ENCODE measurements at places on chromosomes 4 and X.

GRCh38 chr4:38519666-38520065 is 144.3 kb upstream of the KLF3 start:
- DNase-seq = no peak

GRCh38 chr4:105147553-105148161 is 981 bp downstream of the TET2 start:
- peak; percentile 41 for DNase-seq

- no peak for DNase-seq
Measured at GRCh38 chrX:21656587-21657317, 1.4 kb downstream of the KLHL34 start.

DNA sequence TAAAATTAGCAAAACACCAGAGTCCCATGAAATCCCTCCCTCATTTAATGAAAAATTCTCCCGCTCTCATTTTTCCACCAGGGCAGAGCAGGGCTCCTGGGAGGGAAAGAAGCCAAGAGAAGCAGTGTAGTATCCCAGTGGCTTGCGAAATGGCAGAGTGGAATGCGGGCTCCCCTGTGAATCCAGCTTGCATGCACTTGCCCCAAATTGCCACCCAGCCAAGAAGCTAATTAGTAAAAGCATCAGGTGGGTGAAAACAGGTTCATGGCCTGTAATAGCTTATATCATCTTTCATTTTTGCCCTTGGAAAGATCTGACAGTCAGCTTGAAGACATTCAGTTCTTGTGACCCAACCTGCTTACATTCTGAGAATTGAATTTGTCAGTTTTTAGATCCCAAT is 10.1 kb downstream of the AMOT start:
- no peak for DNase-seq

GRCh38 chr4:25090516-25090915 is 59.8 kb upstream of the LGI2 start:
- DNase-seq = no peak

GRCh38 chr4:93770201-93770600 is 58.4 kb upstream of the ATOH1 start:
- no peak for DNase-seq

- no peak for DNase-seq
Measured at GRCh38 chrX:1391370-1391706, 575 bp downstream of the SLC25A6 start.

DNA sequence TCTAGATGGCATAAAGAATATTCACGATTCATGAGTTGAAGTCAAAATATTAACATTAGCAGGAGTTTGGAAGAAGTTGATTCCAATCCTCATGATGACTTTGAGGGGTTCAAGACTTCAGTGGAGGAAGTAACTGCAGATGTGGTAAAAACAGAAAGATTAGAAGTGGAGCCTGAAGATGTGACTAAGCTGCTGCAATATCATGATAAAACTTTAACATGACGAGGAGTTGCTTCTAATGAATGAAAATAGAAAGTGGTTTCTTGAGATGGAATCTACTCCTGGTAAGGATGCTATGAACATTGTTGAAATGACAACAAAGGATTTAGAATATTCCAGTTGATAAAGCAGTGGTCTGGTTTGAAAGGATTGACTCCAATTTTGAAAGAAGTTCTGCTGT is 70.1 kb upstream of the TMLHE start:
- DNase-seq = no peak

DNA sequence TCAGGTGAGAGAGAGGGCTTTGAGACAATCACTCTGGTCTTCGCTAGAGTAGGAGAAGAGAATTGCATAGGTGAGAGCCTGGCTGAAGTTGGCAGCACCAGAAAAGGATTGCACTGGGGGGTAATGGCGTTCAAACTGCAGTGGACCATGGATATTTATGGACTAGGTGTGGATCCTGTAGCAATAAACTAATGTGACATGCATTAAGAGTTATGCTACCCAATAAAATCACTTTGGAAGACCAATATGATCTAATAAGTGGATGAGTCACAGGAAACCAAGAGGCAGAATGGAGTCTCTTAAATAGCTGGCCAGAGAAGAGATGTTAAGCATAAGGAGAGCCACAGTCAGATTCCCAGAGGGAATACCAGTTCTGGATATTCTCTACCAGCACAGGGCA is 259.8 kb downstream of the FBXO8 start:
- DNase-seq = no peak

DNA sequence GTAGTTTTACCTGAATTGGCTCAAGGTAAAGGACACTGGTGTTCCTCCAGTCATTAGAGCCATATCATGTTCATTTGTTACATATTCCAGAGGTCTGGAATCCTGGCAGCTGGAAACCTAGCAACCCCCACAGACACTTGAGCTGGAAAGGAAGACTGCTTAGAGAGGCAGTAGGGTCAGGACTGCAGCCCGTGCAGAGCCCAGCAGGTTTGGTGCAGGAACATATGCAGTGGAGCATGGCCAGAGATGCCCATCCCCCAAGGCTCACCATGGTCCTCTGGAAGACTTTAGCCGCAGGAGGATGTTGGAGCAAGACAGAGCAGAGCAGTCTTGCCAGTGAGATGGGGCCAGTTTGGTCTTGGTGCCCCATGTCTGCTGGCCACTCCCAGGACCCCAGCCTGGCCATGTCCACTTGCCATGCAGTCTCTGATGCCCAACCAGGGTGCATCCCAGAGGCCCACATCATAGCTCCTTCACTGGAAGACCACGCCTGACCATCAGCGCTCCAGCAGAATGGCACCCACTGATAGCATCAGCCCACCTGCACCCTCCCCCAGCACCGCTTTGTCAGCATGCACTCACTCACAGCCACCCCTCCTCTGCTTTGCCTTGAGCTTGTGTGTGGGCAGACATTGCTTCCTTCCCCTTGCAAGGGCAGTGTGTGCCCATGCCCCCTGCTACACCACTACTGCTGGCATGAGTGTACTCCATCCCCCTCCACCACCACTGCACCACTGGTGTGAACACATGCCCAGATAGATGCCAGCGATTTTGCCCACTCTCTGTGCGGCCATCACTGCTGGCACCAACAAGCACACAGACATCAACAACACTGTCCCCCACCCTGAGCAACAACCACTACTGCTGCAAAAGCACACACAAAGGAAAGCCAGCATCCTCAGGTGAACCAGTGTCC is 190.3 kb upstream of the SPOCK3 start:
- DNase-seq = no peak

GRCh38 chr4:38411092-38411491 is 252.9 kb upstream of the KLF3 start:
- no peak for DNase-seq

DNA sequence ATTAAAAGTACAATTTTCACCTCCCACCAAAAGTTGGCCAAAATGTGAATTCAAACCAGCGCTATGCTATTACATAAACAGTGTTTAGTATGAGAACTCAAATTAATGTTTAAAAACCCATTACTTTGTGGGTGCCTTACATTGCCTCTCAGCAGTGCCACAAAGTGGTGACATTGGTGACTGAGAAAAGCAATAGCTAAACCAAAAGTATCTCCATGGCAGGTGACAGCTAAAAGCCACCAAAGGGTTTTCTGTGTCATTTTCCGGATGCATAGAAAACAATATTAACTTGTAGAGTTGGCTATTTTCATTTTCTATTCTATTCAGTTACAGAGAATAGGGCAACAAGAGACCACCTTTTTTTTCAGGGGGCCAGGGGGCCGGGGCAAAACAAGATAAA is 261.2 kb downstream of the MAPK10 start:
- no peak for DNase-seq

DNA sequence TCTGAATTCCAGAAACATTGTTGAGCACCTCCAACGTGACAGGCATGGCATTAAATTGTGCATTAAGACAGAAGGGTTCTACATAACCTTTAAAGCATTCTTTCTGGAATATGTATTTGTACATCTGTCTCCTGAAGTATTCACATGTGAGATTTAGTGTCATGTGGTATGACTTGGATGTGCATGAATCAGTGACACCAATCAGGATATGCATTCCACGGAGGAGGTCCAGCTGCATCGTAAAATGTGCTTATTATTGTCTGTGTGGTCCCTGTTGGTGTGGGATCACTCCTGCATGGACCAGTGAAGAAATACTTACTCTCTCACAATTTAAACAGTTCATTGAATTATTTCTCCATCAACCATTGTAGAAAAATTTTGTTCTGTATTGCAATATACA is 149.0 kb downstream of the MID1 start:
- no peak for DNase-seq

GRCh38 chr4:2318885-2319284 is 57.0 kb upstream of the MXD4 start:
- peak; percentile 3 for DNase-seq

DNA sequence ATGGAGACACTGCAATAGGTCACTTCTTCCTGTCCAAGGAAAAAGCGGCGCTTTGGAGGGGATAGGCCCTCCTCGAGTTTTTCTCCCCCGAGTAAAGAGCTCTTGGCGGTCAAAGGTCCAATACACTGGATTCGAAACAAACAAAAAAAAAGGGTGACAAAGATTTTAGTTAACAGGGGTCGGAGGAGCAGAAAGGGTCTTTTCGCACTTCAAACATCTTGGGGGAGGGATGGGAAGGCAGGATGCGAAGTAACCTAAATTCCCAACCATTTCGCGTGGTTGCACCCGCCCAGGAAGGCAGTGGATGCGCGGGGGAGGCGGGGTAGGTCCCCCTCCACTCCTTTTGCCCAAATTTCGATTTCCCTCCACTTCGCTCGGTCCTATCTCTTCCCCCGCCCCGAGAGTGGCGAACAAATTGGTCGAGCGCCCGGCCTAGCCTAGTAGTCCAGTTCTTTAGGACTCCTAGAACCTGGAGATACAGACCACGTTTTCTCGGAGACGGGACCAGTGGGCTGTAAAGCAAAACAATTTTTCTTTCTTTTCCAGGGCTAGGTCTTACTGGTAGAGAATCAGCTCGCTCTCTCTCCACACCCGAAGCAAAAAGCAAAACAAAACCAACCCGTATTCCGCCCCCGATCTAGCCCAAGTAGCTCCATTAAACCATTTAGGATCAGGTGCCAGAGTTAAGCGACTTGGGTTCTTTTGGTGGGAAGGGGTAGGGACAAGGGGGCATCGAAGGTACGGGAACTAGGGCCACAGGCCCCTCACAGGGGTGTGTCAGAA is 2.0 kb upstream of the STAG2 start:
- peak; percentile 20 for DNase-seq

DNA sequence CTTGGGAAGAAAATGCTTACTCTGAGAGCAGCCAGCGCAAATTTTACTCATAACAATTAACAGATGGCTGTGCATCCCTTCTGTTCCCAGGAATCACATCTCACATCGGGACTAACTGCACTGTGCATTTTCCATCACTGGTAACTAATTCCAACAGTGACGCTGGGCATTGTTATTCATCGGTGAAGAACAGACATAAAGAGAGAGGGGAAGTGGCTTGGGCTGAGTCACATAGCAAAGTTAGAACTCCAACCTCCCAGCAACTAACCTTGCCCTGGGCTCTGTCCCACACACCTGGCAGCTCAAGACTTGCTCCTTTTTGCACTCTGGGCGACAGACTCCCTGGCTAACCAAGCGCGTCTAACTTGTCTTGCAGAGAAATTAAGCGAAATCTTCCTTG is 6.4 kb upstream of the LONRF3 start:
- no peak for DNase-seq

DNA sequence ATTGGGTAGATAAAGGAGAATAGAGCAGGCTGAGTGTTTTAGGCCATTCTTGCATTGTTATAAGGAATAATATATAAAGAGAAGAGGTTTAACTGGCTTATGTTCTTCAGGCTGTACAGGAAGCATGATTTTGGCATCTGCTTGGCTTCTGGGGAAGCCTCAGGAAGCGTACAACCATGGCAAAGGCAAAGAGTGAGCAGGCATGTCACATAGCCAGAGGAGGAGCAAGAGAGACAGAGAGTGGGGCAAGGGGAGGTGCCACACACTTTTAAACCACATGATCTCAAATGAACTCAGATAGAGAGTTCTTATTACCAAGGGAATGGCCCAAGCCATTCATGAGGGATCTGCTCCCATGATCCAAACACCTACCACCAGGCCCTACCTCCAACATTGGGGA is 4.4 kb upstream of the METTL14 start:
- DNase-seq = no peak

GRCh38 chr4:146191766-146192458 is 16.4 kb downstream of the LSM6 start:
- DNase-seq = no peak

- no peak for DNase-seq
Measured at GRCh38 chr4:175090116-175090515, 172.0 kb downstream of the ADAM29 start.

GRCh38 chrX:50967736-50968135 is 57.2 kb downstream of the BMP15 start:
- DNase-seq = no peak

DNA sequence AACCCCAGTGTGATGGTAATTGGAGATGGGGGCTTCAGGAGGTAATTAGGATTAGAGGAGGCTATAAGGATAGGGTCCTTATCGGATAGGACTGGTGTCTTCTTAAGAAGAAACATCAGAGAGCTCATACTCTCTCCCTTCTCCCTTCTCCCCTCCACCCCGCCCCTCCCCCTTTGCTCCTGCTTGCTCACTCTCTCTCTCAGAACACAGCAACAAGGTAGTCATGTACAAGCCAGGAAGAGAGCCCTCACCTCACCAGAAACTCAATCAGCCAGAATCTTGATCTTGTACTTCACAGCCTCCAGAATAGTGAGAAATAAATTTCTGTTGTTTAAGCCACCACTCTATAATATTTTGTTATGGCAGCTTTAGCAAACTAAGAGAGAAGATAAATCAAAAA is 4.5 kb downstream of the DDX60L start:
- DNase-seq = no peak

DNA sequence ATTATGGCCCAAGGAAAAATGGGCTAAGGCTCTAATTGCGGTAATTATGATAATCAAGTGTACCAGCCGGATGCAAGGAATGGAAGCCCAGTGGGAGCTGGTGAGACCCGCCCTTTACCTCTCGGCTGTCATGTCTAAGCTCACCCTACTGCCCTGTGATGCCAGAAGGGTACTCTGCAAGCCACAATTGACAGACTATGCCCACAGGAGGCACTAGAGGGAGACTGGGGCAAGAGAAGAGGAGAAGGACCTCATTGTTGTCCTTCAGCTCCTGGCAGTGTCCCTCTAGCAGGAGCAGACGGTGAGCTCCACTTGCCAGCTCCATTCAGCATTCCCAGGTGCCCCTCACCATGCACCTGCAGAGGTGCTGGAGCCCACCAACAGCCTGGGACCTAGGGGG is 141.8 kb downstream of the SMIM20 start:
- peak; percentile 23 for DNase-seq

- DNase-seq = no peak
Measured at GRCh38 chrX:132063862-132064261, 40.8 kb downstream of the STK26 start.
